NCI-H2107 (cell line): ENCODE measurements at places on chromosomes 12 and 14.

DNA sequence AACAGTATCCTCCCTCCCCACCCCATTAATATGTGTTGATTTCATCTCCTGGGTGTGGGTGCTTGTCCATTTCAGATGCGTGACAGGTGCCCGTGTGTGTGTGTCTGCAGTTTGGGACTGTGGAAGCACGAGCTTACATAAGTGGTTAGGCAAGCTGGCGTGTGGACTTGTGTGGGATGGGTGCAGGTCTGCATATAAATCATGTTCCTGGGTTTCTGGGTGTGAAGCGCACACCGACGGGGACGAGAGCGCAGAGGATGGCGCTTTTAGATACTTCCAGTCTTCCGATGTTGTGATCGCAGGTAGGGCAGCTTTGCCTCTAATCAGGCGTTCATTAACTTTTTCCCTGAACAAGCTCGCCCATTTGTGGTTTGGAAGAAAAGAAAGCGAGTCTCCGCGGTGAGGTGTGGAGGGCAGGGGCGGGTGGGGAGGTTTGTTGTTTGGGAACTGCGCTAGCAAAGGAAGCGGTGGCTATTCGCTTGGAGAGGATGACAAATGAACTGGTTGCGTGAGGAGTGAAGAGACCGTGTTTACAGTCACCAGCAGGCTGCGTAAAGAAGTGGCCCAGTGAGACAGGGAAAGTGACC, 865 bp downstream of the RGS6 start:
- DNase-seq: no peak

DNA sequence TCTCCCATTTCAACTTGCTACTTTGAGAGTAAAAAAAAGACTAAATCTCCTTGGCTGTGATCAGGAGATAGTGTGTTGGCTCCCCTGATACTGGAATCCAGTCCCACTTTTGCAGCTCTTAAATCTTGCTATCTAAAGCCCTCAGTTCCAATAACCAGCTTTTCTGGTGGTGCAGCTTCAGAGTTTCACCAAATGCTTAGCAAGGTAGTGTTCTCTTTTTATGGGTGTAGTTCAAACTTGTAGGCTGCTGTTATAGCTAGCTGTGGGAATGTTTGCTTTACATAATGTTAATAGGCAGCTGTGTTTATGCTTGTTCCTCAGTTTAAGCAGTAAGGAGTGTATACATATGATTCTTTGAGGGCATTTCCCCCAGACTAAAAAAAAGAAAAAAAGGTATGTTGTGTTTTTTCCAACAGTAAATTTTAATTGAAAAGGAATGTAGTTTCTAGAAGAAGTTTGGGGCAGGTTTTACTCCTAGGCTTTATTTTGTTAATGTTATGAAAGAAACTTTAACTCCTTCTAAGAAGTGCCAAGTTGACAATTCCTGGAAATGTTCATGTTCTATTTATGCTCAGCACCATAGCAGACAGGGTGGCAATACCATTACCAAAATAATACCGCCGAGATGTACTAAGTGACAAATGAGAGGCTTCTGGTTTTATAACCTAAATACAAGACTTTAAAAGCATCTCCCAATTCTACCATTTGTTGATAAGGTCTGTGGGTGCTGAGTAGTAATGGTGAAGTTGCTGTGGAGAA, 12.1 kb downstream of the CRADD start:
- no peak for DNase-seq

DNA sequence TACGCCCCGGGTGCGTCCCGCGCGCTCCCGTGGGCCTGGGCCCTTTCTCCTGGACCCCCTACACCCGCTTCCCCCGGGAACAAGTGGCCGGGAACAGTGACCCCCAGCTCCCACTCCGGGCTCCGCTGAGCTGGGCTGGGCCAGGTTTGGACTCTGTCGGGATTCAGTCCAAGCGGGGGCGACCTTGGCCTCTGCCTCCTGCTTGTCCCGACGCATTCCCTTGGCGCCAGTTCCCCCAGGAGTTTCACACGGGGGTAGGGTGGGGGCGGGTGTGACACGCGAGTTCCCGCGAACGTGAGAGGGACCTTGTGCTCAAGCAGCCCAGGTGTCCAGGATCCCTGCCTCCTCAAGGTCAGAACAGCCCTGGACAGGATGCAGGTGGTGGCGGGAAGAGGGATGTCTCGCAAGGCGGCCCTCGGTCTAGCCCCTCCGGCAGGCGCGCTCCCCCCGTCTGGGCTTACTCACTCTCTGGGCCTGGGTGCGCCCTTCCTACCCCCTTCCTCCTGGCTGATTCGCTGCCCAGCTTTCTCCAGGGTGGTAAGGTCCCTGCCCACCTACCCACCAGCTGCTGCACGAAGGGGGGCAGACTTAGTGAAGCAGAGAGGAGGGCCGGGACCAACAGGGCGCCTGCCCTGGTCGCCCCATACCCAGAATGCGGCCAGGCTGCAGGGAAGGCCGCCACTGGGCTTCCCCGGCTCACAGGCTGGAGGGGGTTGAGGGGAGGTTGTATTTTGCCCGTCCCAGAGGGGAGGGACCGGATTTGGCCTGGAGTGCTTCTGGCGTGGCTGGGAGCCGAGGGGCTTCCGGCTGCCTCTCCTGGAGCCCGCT, 862 bp downstream of the CRIP2 start:
- no peak for DNase-seq

GRCh38 chr12:43776498-43776897, 17.7 kb downstream of the IRAK4 start:
- no peak for DNase-seq

DNA sequence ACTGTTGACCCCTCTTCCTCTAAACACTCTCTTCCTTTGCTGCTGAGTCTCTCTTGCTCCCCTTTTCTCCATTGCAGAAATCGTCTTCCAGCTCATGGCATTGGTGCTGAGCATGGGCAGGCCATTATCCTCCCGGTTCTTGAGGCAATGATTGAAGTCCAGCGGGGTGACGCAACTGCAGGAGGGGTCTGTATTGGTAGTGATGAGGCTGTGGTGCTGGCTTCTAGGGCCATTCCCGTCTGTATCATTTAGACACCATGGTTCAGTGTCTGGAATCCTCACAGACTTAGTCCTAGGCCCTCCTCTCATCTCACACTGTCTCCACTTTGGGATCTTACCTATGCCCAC, 720 bp upstream of the SLC22A17 start:
- DNase-seq: no peak

DNA sequence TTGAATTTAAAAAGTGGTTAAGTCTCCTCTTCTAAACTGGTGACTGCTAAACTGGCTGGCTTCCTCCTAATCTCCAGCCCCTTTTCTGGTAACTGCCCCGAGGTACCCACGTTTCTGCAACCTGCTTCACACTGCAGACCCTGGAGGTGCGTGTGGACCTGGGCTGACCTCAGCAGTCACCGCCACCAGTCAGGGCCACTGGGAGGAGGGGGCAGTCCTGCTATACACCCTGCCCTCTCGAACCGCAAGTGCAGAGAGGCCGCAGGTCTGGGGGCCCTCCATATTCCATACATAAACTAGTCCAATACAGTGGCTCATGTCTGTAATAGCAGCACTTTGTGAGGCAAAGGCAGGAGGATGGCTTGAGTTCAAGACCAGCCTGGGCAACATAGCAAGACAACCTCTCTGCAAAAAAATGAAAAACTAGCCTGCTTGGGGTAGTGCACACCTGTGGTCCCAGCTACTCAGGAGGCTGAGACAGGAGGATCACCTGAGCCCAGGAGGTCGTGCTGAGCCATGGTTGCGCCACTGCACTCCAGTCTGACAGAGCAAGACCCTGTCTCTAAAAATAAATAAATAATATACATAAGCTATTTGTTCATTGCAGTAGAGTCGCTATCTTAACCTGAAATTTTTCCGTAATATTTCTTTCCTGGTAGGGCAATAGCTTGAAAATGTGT, 25.6 kb downstream of the VPS37B start:
- no peak for DNase-seq

DNA sequence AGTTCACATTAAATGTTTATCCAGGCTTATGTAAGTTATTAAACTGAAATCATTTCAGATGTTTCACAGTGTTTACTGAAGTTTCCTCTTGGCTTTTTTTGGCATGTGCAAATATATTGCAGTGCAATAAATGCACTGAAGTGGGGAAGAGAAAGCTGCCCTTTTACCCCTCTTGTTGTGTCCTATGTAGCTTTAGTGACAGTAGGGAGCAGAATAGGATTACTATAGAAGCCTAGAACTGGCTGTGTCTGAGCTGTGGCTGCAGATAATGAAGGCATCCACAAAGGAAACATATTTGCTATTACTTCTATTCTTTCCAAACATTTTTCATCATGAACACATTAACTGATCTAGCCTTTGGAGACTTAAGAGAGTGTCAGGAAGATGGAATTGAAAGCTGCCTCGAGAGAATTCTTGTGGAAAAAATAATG, 24.1 kb upstream of the CNTN1 start:
- DNase-seq: no peak

DNA sequence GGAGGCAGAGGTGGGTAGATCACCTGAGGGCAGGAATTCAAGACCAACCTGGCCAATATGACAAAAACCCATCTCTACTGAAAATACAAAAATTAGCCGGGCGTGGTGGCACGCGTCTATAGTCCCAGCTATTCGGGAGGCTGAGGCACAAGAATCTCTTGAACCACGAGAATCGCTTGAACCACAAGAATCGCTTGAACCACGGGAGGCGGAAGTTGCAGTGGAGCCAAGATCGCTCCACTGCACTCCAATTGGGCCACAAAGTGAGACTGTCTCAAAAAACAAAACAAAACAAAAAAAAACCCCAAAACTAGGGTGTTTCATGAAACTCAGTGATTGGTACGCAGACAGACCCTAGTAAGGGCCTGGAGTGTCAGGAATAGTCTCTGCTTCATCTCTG, 6.4 kb upstream of the ARF6 start:
- DNase-seq: no peak
